ENCODE measurements at places on chromosomes 16 and 17.

DNA sequence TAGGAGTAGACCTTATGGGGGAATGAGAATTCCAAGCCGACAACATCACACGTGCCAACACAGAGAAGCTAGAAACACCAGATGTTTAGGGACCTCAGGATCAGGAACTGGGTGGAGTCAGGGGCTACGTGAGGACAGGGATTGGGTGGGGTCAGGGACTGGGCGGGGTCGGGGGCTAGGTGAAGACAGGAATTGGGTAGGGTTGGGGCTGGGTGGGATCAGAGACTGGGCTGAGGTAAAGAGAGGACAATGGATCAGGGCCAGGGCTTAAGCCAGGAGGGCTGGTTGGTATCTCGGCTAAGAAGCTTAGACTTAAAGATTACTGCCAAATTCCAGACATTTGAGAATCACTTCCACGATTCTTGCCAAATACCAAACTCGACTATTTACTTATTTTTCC, 11.6 kb downstream of the TEKT5 start:
- DNase-seq, result no peak

GRCh38 chr17:384622-385177, 32.1 kb upstream of the RPH3AL start:
- no peak for DNase-seq

DNA sequence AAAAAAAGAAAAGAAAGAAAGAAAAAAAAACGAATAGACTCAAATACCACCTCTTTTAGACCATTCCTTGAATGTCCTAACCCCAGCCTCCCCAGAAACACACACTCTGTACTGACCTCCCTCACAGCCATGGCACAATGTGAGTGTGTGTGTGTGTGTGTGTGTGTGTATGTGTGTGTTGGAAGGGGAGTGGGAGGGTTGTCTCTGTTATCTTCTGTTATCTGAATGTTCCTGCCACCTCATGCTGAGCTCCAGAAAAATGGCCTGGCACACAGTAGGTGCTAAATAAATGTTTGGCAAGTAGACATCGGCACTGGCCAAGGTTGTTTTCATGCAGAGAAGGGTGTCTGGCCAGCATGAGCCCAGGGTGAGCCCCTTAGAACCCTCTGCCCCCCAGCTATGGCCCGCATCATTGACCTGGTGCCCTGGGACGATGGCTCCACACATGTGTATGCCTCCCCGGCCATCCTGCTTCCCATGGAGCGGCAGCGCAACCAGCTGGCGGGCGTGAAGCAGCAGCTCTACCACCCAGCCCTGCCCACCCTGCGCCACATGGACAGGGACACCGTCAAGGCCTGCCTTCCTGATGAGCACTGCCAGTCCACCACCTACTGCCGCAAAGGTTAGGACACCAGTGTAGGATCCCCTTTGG, 6.6 kb upstream of the CNGB1 start:
- DNase-seq, result no peak

DNA sequence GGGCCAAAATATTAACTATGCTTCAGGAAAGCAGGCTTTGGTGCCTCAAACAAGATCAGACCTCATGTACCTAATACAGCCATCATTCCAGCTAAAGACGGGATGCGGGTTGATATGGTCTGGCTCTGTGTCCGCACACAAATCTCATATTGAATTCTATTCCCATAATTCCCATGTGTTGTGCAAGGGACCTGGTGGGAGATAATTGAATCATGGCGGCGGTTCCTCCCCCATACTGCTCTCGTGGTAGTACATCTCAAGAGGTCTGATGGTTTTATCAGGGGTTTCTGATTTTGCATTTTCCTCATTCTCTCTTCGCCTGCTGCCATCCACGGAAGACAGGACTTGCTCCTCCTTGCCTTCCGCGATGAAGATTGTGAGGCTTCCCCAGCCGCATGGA, 19.1 kb upstream of the CHST6 start:
- no peak for DNase-seq

GRCh38 chr16:67884-68789, 4.3 kb downstream of the RHBDF1 start:
- DNase-seq, result no peak

Measured in NCI-H1436 treated with DMSO at 0.1 percent for 48 hours (cell line).